ENCODE measurements at places on chromosomes 12 and 14.

DNA sequence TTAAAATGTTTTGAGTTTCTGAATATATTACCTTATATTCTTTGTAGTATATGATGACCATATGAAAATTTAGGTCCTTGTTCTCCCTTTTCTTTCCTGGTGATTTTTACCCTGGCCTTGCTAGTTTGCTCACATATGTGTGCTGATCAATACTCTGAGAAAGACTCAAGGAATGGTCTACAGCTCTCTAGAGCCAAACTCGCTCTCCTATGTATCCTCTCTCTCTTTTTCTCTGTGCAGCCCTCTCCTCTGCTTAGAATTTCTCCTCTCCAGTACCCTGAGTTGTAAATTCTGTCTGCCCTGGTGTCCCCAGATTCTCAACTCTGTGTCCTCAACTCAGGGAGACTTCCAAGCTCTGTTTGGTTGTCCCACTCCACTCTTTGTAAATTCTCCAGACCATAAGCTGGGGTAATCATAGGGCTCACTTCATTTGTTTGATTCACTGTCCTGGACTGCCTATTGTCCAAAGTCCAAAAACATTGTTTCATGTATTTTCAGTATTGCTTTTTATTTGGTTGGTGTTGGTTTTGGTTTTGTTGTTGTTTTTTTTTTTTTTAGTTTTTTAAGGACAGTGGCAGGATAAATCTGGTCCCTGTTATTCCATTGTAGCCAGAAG lies 41.0 kb downstream of the FOXA1 start:
- DNase-seq, result no peak

DNA sequence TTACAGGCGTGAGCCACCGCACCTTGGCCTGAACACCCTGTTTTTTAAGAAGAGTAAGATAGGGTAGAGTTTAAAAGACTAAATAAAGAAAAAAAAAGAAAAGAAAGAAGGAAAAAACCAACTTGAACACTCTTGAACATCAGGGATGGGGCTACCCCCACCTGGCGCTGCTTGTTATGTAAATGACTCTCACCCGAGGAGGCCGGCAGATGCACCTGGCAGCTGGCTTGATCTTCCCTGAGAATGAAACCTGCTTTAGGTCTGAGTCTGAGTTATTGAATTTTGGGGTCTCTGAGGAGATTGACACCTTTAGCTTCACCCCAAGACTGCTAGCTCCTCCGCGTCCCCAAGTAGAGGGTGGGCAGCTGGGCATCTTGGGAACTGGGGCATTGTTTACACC lies 15.5 kb upstream of the MEG3 start:
- no peak for DNase-seq

- DNase-seq, result no peak
Observed at GRCh38 chr12:1808036-1808797, 12.1 kb upstream of the LRTM2 start.

DNA sequence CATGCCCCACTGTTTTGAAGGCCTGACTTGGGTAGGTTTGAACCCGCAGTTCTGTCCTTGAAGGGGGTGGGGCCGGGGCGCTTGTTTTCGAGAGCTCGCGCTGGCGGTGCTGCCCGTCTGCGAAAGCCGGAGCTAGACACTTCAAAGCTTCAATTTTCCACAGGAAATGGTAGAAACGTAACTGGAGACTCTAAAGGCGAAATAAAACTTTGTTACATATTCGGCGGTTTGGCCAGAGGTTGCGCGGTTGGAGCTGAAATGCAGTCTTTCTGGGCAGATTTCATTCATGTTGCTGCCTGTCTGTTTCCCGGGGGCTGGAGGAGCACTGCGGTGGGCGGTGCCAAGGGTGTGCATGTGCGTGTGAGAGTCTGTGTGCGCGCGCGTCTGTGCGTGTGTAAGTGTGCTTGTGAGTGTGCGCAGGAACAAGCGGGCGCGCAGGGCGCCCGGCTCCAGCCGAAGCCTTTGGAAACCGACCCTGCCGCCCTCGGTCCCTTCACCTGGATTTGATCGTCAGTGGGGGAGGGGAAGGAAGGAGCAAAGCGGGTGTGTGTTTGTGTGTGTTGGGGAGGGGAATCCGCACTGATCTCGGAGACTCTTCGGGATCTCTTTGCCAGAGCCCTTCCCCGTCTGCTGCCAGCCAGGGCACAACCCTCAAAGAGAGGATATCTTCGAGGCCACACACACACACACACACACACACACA lies 227.7 kb upstream of the CRY1 start:
- DNase-seq, result no peak

DNA sequence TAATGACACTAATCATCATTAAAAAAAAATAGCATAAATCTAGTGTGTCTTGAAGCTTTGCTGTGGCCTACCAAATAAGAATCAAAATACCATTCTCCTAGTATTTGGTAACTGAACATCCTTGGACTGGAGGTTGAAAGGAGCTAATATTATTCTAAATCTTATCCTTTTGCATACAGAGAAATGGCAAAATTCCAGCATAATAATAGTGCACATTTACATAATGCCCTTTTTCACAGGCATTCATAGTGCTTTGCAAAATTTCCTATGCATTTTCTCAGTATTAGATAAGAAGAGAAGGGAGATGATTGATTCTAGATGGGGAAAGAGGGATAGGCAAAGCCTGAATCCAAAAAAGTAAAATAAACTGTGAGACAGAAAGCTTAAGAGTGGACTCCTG lies 13.9 kb upstream of the CCDC196 start:
- DNase-seq, result no peak
